ENCODE measurements at places on chromosomes 6 and 20.

DNA sequence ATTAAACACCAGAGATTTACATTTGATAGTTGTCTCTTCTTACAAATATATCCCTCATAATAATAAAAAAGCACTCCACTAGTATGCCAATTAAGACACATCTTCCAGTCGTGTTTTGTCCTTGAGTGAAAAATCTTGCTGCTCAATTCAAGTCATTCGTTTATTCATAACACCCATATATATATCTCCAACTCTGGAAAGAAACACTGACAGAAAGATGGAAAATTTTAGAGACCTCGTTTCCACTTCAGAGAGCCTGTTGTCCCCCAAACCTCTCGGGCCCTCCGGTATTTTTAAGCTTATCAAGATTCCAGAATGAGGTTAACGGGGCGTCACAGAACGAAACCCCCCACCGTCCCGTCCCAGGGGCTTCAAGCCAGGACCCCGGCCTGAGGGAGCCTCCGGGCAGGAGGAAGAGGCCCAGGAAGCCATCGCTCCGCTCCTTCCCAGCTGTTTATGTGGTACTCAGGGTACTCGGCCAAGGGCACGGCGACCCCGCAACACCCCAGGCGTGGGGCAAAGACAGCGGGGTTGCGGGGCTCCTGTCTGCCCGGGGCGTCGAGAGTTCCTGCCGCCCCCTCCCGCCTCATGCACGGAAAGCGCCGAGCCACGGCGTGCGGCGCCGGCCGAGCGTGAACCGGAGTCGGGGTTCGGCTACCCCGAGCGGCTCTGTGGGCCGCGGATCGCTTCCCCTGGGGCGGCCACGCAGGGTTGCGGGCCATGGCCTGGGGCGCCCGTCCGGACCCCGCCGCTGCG is 623 bp upstream of the SNX9 start:
- DNase-seq = no peak

DNA sequence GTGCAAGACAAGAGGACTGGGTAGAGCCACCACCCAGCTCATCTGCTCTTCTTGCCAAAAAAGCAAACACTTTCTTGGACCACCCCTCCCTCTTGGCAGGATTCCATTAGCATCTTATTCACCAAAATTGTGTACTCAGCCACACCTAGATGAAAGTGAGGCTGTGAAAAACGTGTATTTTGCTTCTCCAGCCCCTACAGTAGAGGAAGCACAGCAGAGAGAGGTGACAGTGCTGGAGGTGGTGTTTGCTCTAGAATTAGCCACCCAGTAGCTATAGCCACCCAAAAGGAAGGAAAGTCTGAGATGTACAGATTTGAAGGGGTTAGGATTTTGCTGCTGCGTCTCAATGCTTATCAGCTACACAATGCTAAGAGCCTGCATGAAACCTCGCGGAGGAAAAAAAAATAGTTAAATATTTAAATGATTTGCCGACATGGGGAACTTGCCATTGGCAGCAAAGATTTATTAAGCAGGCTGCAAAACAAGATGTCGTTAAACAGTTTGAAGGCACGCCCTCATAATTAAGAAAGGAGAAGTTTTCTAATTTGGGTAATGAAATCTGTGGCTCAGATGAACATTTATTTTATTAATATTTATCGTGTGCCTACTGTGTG is 287.3 kb downstream of the ZNF217 start:
- no peak for DNase-seq

DNA sequence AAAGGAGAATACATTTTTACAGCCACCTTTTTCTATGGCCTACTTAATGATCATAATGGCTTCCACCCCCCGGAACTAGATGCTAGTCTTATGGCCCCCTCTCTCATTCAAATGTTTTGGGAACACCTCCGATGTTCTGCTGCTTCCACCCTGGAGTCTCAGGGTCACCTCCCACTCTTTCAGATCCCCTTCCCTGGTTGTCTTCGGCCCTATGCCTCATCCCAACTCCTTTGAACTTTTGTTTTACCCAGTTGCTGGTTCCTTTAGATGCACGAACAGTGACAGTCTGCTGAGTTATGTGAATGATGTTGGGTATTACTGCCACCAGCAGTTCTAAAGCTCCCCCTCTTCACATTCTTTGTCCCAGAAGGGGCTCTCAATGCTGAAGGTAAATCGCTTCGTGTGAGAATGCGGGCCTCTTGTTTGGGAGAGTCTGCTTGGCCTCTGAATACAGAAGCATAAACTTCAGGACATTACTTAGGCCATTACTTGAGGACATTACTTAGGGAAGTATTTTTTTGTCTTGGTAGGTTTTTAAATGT is 309.1 kb downstream of the SOX4 start:
- no peak for DNase-seq

GRCh38 chr6:148193063-148193680 is 149.5 kb upstream of the SASH1 start:
- DNase-seq = no peak

GRCh38 chr20:60255415-60255814 is 297.2 kb downstream of the CDH26 start:
- peak; percentile 74 for DNase-seq

DNA sequence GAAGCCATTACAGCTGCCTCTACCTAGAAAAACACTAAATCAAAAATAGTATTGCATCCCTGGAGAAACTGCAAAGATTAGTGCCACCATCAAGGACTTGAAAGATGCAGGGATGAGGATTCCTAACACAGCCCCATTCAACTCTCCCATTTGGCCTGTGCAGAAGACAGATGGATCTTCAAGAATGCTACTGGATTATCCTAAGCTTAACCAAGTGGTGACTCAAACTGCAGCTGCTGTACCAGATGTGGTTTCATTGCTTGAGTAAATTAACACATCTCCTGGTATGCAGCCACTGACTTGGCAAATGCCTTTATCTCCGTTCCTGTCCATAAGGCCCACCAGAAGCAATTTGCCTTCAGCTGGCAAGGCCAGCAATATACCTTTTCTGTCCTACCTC is 117.4 kb downstream of the TBC1D32 start:
- no peak for DNase-seq

Measured in NCI-H187 treated with DMSO at 0.1 percent for 48 hours (cell line).